ENCODE measurements at places on chromosomes 11 and 22.

GRCh38 chr11:113947994-113948393, 26.9 kb upstream of the HTR3A start:
- DNase-seq = no peak

DNA sequence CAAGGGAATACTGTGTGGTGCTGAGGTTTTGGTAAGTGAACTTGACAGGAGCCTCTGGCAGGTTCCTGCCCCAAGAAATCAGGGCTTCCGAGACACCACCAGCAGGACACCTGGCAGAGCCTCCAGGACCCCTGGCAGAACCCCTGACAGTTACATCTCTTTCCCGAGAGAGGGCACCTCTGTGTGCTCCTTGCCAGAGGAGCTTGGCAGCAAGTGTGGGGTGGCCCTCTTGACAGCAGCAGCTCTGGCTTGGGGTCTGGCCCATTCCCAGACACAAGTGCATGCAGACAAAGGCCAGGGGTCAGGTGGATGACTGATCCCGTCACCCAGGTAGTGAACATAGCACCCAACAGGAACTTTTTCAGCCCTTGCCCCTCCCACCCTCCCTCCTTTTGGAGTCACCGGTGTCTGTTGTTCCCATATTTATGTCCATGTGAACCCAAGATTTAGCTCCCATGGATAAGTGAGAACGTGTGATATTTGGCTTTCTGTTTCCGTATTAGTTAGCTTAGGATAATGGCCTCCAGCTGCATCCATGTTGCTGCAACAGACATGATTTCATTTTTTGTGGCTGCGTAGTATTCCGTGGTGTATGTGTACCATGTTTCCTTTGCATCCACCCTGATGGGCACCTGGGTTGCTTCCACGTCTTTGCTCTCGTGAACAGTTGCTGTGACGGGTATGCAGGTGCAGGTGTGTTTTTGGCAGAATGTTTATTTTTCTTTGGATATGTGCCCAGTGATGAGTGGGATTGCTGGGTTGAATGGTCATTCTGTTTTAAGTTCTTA, 21.2 kb upstream of the OSBPL5 start:
- DNase-seq = no peak

DNA sequence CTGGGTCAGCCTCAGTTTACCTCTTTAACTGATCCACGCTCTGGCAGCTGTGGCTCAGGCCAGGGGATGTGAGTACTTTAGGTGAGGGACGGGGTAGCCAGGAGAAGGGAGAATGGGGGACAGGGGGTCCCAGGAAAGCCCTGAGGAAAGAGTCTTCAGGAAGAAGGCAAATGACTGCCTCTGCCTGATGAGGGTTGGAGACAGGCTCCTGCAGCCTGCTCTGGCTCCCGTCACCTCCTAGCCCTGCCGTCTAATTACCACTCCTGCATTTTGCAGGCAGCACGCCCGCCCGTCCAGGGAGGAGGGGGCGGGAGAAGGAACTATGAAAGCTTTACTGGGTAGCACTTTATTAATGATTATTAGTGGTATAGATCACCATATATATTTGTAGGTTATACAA, 116.6 kb downstream of the CEP164 start:
- DNase-seq = no peak

DNA sequence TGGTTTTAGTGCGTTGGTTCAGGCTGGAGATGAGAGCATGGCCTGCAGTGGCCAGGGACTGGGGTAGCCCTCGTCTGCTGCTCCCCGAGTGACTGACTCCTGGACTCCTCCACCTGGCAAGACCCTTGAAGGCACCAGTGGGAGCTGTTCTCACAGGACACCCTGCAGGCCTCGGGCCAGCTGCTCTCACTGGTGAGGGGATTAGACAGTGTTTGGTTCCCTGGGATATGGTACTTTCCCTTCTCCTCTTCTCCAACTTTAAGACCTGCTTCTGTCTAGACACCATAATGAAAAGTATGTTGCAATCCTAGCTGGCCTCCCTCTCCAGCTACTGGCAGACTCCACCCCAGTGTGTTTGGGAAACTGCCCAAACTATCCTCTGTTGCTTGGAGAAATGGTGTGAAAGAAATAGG, 168.8 kb upstream of the CADM1 start:
- DNase-seq = no peak

GRCh38 chr11:85694385-85694980, 8.5 kb upstream of the CCDC89 start:
- DNase-seq = peak; percentile 66

DNA sequence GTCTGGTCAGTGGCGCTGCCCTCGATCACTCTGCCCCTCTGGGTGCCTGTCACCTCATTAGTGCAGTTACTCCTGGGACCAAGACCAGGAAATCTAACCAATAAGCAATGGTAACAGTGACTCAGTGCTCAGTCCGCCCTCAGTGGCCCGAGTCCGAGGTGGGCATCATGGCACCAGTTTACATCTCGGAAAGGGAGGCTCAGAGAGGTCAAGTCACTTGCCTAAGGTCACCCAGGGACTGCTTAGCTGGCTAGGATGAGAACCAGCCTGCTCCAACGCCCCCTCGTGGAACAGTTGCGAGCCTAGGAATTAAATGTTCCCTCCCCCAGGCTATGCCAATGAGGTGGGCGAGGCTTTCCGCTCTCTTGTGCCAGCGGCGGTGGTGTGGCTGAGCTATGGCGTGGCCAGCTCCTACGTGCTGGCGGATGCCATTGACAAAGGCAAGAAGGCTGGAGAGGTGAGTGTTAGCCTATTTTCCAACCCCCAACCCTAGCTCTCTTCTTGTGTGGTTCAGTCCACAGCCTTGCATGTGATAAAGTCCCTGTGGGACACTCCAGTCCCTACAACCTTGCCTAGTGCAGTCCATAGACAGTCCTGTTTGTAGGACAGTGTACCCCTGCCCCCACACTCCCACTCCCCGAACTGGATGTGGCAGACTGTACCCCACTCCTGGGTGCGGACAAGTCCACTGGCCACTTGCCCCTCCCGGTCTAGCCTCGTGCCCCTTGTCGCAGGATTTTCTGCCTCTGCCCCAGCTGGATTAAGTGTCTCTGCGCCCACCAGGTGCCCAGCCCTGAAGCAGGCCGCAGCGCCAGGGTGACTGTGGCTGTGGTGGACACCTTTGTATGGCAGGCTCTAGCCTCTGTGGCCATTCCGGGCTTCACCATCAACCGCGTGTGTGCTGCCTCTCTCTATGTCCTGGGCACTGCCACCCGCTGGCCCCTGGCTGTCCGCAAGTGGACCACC, 1.1 kb downstream of the MTFP1 start:
- DNase-seq = peak; percentile 92

- DNase-seq = no peak
Measured at GRCh38 chr11:2920343-2920742, 8.9 kb downstream of the PHLDA2 start.

Data from CD4-positive, alpha-beta T cell treated with Interleukin-17A for 1 hour (primary cell).